HCT116 (cell line): ENCODE measurements at places on chromosomes 4 and X.

DNA sequence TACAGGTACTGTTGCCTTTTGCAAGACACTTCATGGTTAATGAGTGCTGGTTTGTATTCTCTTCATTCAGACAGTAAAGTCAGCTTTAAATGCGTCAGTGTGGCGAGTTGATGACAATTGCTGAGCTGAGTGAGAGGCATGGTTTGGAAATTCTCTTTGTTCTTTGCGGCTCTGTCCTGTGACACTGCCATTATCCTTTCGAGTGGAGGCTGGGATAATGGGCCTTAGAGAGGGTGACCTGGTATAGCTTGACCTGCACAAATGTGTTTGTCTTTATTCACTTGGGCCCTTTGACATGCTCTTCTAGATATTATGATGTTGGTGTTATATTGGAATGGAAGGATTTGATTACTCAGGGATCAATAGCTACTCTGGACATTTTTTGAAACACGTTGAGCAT, 208.5 kb upstream of the FAT1 start:
- peak; percentile 94 for DNase-seq

GRCh38 chrX:74133156-74133796, 170.7 kb upstream of the ZCCHC13 start:
- DNase-seq = peak; percentile 10

DNA sequence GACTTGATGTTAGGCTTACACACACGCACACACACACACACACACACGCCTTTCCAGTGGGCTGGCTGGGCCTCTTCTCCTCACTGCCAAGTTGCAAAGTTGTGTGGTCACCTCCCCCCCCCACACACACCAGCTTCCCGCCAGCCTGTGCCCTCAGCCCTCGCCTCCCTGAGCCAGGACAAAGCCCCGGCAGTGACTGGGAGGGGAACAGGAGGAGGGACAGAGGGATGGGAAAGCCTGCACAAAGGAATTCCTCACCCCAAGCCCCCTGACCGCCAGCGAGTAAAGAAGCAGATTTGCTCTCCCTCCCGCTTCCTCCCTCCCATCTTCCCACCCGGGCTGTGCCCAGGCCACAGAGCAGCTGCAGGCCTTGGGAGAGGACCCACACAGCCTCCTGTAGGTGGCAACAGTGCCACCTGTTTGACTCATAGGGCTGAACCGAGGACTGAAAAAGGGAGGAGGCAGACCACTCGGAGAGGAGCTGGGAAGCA, at the start of gene GDPD2:
Gene GDPD2, plus strand, starts transcription at position 464 of the 491 bp plus-strand sequence. CDS start 1,671 bp downstream, outside the sequence.
- DNase-seq = no peak

GRCh38 chrX:128460835-128461234, 408.6 kb upstream of the ACTRT1 start:
- no peak for DNase-seq

DNA sequence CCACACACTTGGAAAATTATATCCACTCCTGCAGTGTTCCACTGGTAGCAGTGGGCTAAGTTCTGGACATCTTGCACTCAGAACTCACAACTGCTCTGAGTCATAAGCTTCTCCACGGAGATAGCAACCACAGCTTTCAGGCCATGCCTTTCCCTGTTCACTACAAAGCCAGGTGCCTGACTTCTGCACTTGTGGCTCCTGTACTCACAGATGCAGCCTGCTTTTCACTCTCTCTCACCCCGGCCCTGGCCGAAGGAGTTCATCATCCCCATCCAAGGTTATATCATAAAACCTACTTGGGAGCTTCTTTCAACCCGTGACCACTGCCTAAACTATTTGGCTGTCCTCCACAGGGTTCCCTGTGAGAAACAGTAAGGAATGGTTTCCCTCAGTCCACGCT, 999.4 kb downstream of the GLUD2 start:
- DNase-seq = no peak

- DNase-seq = no peak
These were observed 16.7 kb upstream of the GATB start for GRCh38 chr4:151777471-151777870.

DNA sequence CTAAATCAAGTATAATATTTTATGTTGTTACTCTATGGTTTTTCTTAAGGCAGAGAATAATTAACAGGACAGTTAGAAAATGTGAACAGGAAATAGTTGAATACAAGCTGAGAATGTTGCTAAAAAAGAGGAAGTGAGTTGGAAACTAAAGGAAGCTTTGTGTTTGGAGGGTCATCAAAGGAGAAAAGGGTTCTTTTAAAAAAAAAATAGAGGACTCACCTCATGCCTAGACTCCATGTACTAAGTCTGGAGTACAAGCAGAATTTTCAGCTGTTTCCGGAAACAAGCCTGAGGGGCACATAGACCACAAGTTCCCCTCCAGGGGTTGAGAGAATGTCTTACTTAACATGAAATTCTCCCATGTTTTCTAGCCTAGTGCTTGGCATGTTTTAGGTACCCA, 20.1 kb upstream of the MAP7D3 start:
- no peak for DNase-seq

GRCh38 chr4:155085843-155086530, 122.4 kb upstream of the NPY2R start:
- DNase-seq = no peak

DNA sequence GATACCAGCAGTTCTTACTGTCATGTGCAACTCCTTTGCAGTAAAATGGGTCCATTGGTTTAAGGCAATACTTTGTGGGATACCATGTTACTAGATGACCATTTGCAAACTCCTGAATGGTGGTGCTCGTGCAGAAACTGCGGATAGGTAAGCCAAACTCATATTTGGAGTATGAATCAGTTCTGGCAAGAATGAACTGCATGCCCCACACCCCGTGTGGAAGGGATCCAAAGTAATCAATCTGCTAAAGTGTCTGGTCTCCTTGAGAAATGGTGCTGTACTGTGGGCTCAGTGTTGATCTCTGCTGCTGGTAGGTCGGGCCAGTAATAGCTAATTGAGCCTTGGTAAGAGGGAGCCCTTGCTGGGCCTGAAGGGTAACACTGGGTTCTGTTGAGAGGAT, 4.2 kb upstream of the TAB3 start:
- DNase-seq = no peak

- no peak for DNase-seq
These were observed 154.5 kb downstream of the FANCB start for GRCh38 chrX:14718403-14718802.

GRCh38 chr4:101211146-101211553, 136.2 kb downstream of the PPP3CA start:
- DNase-seq = no peak

DNA sequence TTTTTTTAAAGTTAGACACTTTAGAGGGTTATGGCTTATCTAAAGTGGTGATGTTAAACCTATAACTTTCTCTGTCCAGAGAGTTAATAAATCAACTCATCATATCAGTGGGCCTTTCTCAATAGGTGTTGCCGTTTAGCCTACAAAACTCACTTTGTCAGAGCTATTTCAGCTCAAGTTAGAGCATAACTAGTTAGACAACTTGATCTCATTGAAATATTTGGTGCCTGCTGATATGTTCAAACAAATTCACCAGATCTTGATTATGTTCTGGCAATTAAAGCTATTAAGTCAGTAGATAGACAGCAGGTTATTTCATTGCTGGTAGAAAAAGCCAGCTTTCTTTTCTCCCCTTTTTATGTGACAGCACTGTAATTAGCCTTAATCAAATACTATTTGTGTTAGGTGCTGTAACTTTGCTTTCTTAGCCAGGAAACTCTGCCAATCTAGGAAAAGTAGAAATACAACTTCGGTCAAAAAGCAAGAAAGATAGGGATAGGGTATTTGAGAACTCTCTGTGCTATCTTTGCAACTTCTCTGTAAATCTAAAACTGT, 191.8 kb downstream of the MAML3 start:
- DNase-seq = no peak

DNA sequence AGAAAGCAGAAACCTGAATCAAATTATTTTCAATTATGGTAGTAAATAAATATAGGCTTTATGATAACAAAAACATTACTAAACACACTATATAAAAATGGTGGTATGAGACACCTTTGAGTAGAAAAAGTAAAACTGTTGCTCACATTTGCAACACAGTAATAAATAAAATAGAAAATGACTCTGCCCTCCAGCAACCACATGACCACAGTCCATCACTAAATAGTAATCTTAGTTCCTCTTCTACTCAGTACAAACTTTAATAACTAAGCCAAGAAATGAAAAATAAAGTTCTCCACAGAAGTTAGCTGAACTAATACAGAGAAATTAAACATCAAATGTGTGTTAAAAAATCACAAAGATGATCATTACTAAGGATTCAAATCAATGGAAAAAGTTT, 108.5 kb downstream of the ADGRA3 start:
- no peak for DNase-seq

GRCh38 chr4:48375651-48376304, 34.4 kb downstream of the SLAIN2 start:
- DNase-seq = peak; percentile 1

GRCh38 chr4:112927544-112927943, 121.9 kb upstream of the ANK2 start:
- DNase-seq = no peak
